ENCODE measurements at places on chromosomes 1 and 21.

GRCh38 chr1:221810406-221810805 lies 68.5 kb upstream of the DUSP10 start:
- DNase-seq: no peak

GRCh38 chr1:37161171-37161570 lies 126.9 kb upstream of the GRIK3 start:
- no peak for DNase-seq

GRCh38 chr1:231590453-231591198 lies 36.0 kb upstream of the DISC1 start:
- DNase-seq: no peak

DNA sequence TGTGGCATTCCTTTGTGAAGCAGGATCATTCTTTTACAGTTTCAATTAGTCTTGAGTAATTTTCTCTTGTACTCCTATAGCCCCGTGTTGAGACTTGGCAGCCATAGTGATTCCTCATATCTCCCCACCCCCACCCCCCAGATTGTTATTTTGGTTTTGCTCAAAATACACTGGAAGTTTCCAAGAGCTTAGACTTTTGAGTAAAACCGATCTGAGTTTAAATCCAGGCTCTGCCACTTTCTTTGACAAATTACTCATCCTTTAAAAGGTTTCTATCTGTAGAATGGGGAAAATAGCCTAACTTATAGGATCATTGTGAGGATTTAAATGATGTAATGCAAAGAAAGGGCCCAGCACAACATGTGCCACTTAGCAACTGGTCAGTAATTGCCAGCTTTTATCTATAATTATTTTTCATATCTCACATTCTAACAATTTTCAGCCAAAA lies 53.1 kb upstream of the RC3H1 start:
- DNase-seq: no peak

GRCh38 chr1:220681220-220681880 lies 8.8 kb upstream of the C1orf115 start:
- no peak for DNase-seq

DNA sequence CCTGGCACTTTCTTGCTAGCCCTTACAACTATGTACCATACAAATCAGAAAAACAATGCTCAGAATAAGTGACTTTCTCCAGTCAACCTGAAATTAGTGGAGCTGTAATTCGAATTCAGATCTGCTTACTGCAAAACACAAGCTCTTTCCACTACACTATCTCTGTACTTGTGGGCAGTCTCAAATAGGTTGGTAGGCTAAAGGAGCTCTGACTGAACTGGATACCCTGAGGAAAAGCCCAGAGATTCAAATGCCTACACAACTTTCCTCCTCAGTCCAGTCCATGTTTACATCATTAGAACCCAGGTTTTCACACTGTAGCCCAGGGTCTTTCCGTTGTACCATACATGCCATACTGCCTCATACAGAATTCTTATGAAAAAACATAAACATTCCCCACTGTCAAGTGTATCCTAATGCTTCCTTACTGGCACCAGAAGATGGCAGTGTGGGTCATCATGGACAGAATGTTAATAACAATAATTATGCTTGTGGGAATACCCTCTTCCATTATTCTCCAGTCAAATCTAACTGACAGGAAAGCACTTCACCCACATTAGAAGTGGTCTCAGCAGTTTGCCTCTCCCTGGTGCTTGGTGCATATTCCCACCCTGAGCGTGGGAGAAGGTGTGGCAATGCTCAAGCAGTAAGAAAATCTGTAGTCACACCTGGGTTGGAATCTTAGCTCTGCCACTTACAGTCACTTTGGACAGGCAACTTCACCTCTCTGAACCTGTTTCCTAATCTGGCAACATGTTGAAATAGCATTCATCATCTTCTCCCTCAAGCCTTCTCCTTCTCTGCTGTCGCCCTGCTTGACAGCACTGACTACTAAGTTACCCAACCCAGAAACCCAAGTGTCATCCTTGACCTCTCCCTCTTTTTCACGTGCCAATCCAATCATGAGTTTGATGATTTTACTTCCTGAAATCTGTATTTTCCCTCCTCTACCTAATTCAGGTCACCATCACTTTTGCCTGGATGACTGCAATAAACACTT lies 14.4 kb upstream of the ZFYVE9 start:
- DNase-seq: no peak

- no peak for DNase-seq
These were observed 306.7 kb downstream of the NPHP4 start for GRCh38 chr1:5685446-5686040.

DNA sequence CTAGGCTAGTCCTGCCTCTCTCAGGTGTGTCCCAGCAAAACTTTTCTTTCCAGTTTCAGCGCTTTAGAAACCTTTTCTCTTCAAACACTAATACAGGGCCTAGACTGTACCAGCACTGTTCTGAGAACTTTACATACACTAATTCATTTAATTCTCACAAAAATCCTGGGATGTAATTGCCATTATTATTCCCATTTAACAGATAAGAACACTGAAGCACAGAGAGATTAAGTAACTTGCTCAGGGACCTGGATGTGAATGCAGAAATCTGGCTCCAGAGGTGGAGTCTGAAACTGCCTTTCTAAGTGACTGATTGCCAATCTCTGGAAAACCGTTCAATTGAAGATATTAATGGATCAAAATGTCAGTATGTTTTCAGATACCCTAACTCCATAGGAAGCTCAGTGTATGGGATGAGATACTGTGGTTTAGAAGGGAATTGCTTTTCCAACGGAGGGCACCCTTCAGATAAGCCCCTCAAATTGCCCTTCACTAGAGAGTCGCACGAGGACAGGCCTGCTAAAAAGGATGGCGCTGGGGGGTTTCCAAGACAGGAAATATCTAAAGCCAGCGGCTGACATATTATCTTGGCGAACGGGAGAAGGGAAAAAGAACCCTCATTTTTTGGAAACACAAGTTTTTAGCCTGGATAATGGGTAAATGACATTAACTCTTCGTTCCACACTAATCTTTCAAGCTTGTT lies 698 bp upstream of the UCK2 start:
- DNase-seq: no peak

GRCh38 chr1:54096877-54097240 lies 43.5 kb downstream of the TCEANC2 start:
- DNase-seq: no peak

DNA sequence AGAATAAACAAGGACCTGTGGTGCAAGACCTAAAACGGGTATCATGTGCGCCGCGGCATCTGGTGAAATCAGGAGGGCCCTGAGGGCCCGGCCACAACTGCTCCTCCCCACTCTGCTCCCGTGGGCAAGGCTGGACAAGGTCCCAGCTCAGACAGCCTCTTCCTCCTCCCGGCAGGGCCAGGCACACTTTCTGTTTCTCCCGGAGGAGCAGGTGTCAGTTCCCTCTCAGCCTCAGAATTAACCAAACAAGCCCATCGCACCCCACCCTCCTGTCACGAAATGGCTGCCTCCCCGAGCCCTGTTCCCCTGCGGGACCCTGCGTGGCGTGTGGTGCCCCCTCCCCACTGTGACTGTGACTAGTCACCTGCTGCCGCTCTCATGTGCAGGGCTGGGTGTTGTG lies 15.2 kb downstream of the PTTG1IP start:
- no peak for DNase-seq

- no peak for DNase-seq
These were observed 127.5 kb downstream of the UCK2 start for GRCh38 chr1:165954940-165955339.

GRCh38 chr1:19029191-19030085 lies 73.0 kb upstream of the IFFO2 start:
- no peak for DNase-seq

Data from stimulated activated CD8-positive, alpha-beta memory T cell treated with anti-CD3 and anti-CD28 coated beads, Interleukin-7, amount 100 ng/mL, for 24 hours (primary cell).